Activated CD8-positive, alpha-beta memory T cell treated with anti-CD3 and anti-CD28 coated beads, Interleukin-2, amount 10 ng/mL, durations not matched to agents 7 days and 5 days (primary cell): ENCODE measurements at places on chromosomes 13 and 19.

DNA sequence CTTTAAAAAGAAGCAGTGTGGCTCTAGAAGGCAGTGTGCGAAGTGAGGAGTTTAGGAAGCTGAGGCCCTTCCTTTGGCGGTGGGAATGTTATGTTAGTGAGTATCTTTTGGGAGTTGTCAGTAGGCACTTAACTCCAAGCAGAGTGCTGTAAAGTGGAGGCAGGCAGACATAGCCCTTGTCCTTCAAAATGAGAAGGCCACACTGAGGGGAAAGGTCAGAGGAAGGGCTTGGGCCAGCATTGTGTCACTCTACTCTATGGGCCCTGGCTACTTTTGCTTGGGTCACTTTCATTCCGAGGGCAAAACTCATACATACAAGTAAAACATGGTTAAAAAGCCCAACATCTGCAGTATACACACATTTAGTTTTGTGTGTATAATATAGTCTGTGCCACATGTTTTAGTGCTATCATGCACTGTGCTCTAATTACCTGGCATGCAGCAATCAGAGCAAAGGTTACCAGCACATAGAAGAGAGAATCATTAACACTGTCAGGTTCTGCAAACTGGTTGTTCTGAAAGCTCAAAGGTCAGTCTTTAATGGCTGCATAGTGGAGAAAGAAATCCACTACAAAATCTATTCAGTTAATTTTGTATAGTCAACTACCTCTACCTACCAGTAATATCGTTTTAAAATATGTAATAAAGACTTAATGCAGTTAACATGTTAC, 64.4 kb downstream of the WASF3 start:
- no peak for DNase-seq

DNA sequence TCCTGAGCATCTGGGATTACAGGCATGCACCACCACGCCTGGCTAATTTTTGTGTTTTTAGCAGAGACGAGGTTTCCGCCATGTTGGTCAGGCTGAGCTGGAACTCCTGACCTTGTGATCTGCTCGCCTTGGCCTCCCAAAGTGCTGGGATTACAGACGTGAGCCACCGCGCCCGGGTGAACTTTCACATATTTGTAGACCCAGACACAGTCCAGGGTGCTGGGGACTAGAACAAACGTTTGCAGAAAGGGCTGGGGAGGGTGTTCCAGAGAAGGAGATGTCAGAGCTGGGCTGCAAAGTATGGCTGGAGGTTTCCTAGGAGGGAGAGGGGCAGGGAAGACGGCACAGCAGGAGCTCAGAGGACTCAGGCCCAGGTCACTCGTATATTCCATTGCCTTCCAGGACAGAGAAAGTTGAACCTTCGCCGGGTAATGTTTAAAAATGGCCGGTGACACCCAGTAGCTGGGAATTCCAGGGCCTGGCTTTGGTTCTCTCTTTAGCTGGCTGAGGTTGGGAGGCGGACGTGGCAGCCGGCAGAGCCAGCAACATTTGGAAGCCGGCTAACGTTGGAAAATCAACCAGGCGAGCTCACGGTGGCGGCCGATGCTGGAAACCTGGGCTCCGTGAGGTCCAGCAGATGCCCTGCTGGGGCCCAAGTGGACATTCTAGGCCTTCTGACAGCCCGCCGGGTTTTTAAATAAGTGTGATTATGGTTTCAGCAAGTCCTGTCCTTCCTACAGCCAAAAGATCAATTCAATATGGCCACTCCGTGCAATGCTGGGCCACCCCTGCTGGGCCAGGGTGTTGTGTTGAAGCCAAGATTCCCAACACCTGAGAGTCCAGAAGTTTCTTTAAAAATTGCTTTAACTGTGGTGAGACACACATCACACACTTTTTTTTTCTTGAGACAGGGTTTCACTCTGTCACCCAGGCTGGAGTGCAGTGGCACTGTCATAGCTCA, 41.5 kb downstream of the NFIC start:
- DNase-seq: no peak

GRCh38 chr19:10885201-10886169, 14.1 kb downstream of the CARM1 start:
- no peak for DNase-seq

GRCh38 chr13:79792716-79793115, 311.8 kb downstream of the NDFIP2 start:
- DNase-seq: no peak

DNA sequence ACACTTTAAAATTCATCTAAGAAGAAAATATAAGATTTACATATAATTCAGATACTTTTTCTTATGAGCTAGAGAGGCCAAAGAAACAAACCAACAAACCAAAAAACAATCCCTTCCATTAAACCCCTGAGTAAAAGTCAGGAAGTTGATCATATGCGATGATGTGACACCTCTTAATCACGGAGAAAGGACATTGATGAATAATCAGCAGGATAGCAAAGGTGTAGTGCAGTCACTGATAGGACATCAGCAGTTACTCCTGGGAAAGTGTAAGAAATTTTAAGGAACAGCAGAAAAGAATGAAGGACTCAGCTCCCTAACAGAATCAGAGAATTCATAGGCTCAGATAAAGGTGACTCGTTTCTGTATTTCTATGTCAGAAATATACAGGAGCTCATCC, 202.4 kb upstream of the EDNRB start:
- no peak for DNase-seq

DNA sequence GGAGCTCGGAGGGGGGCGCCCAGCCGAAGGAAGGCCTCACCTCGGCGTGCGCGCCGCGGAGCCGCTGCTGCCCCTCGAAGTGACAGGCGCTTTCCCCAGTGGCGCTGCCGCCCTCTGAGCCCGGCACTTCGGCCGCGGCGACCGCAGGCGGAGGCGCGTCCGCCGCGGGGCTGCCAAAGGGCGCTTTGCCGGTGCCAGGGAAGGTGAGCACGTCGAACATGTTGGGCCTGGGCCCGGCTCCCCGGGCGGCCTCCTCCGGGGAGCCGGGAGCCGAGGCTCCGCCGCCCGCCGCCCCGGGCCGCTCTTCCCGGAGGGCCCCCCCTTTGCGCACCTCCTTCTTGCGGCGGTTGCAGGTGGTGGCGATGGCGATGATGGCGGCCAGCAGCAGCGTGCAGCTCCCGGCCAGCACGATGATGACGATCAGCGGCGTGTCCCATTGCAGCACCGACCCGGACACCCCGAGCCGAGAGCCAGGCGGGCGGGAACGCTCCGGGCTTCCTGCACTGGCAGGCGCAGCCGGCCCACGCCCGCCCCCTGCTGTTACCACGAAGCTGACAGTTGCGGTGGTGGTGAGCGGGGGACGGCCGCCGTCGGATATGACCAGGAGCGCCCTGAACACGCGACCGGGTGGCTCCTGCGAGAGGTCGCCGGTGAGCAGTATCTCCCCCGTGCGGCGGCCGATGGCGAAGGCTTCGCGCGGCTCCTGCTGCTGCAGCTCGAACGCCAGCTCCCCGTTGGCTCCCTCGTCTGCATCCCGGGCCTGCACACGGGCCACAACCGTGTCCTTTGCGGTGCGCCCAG, 2.5 kb downstream of the PCDH8 start:
- peak; percentile 46 for DNase-seq

DNA sequence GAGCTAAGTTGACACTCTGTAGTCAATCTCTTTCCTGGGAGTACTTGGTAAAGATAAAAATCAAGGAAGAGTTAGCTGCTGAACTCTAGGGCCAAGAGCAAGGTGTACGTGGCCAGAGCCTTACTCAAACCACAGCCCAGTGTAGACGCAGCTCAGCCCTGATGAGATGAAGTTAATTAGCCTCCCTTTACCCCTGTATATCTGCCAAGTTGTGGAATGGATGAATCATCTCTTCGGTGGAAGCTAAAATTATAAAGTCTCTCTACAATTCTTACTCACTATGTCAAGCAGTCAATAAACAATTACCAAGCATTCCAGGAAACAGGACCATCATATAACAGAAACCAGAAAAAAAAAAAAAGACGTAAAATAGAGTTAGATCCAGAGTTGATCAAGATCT, 146.9 kb upstream of the UFM1 start:
- no peak for DNase-seq

DNA sequence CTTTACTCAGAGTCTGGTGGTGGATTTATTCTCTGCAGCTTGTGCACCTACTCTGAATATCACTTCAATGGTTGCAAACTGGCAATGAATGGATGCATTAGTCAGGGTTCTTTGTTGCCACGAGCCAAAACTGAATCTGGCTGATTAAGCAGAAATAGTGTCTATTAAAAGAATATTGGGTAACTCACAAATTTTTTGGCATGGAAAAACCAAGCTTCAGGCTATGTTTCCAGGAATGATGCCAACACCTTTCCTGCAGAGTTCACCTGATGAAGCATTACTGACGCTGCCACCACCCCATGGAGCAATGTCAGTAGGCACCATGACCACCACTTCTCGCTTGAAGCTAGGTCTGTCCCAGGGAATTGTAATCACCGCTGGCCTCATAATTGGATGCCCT, 597.8 kb upstream of the SLC10A2 start:
- DNase-seq: no peak

GRCh38 chr13:38542601-38543000, 144.3 kb upstream of the FREM2 start:
- no peak for DNase-seq

GRCh38 chr13:31538067-31539042, 201.0 kb upstream of the RXFP2 start:
- DNase-seq: no peak

DNA sequence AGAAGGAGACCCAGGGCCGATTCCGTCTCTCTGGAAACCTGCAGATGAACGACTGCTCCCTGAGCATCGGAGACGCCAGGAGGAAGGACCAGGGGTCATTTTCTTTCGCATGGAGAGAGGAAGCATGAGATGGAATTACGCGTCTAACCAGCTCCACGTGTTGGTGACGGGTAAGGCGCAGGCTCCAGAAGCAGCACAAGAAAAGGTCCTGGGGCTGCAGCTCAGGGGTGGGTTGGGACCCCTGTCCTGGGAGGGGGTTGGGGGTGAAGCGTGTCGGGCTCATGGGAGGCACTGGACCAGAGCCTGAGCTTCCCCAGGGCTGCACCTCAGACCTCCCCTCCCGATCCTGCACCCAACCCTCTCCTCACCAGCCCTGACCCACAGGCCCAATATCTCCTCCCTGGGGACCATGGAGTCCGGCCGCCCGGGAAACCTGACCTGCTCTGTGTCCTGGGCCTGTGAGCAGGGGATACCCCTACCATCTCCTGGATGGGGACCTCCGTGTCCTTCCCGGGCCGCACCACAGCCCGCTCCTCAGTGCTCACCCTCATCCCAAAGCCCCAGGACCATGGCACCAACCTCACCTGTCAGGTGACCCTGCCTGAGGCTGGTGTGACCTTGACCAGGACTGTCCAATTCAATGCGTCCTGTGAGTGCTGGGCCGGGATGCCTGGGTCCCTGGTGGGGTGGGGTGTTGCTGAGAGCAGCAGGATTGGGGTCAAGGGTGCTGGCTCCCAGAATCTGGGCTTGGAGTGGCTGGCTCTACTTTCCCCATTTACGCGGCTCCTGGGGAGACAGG, 39.6 kb upstream of the CD33 start:
- DNase-seq: no peak

- DNase-seq: no peak
Observed at GRCh38 chr19:6528544-6529121, 2.2 kb upstream of the TNFSF9 start.

DNA sequence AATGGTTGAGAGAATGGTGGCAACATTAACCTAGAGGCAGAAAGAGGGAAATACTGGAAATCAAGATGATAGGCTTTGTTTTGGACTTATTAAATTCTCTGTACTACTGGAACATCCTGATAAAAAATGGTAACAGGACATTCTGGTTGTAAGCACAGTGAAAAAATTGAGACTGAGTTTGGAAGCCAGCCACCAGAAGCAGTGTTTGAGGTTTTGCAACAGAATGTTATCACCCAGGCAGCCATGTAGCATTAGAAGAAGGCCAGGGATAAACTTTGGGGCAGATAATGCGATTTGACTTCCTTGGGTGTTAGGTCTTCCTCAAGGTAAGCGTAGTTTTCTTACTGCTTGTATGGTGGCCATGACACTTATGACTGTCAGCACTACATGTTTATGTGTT, 307.4 kb downstream of the ATP8A2 start:
- no peak for DNase-seq

- no peak for DNase-seq
Observed at GRCh38 chr13:113143466-113144254, 14.8 kb upstream of the PROZ start.

GRCh38 chr13:49616676-49617065, 11.6 kb upstream of the ARL11 start:
- no peak for DNase-seq

DNA sequence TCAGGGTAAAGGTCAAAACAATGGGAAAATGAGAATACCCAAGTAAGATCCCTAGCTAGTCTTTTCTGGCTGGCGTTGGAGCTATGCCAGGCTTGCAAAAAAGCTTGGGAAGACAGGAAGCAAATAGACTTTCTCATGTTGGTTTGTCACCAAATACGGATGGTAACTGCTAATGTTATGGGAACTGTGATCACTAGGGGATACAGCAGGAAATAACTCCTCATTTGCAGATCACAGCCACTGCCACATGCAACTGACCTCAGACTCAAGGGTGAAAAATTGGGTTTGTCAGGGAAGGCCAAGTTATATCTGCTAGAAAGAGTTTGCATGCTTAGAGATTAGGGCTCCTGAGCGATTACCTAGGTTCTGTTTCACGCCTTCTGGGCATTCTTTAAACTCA, 162.9 kb downstream of the NHLRC3 start:
- DNase-seq: no peak

DNA sequence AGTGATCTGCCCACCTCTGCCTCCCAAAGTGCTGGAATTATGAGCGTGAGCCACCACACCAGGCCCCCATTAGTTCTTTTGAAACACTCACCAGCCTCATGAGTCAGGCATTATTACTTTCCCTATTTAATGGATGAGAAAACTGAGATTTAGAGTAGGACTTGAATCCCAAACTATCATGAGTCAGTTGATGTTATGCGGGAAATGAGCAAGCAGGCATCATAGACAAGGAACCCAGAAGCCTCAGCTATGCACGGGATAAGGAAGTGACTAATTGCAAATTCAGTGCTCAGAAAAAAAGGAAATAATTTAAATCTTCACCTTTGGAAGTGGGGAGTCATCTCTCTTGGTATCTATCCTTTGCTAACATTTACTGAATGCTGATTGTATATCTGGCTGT, 217.5 kb downstream of the ABCC4 start:
- no peak for DNase-seq

DNA sequence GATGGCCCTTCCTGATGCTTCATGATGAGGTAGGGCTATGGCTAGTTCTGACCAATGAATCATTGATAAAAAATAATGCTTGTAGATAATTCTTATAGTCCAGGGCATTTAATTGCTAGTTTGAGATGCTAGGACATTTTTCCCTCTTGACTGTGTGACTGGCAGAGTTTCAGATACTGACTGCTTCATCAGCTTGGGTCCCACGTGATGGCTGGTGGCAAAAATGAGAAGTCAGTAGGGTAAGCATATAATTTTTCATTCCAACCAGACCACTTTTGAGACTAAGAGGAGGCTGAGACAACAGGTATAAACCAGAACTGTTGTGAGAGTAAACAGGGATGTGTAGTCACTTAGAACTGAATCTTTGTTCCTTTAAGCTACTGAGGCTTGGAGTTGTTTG, 183.3 kb downstream of the HS6ST3 start:
- DNase-seq: no peak
